Thymus (tissue), 14 donors: ENCODE measurements at places on chromosomes 16 and 17. TPM values are rescaled to one million over a fixed set of nuclear protein-coding genes. Genes with fewer than 3 reads are reported as not detected.

- no peak for DNase-seq
Observed at GRCh38 chr16:56357241-56357764, 68.0 kb downstream of the AMFR start.

DNA sequence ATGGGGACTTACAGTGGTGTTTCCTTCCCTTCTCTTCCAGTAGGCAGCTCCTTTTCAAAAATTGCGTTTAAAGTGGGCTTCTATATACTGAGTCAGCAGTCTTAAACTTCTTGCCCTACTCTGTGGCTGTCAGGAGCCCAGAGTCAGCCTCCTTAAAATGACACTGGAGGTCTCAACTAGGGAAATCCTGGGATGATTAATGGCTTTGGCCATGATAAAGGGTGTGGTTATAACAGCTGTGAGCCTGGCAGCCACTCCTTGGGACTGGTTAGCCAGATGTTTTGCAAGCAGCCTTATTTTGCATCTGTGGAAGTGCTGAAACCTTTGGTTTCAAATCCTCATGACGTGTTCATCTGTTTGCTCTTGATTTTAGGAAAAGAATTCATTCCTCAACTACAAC is 25.0 kb downstream of the TAC4 start:
- no peak for DNase-seq

- no peak for DNase-seq
Observed at GRCh38 chr17:58492238-58493121, 4.3 kb upstream of the HSF5 start.

GRCh38 chr17:50129728-50130558 is at the start of gene SAMD14:
Gene SAMD14, minus strand, starts transcription at chr17:50130160. Its CDS starts 5,201 bp downstream, at chr17:50124959.
- DNase-seq = no peak

GRCh38 chr16:51545951-51546350 is 394.9 kb upstream of the SALL1 start:
- no peak for DNase-seq

MYL11 gene
- 11.7 TPM for total RNA-seq

SLFN13 gene
- total RNA-seq = 14.2 TPM

TPSD1 gene
- 0.14 TPM for total RNA-seq

GRCh38 chr16:66324815-66325515 is 41.5 kb upstream of the CDH5 start:
- DNase-seq = no peak

SCARF1 gene
- 4.2 TPM for total RNA-seq

CACNG3 gene
- total RNA-seq = under 0.01 TPM

DNA sequence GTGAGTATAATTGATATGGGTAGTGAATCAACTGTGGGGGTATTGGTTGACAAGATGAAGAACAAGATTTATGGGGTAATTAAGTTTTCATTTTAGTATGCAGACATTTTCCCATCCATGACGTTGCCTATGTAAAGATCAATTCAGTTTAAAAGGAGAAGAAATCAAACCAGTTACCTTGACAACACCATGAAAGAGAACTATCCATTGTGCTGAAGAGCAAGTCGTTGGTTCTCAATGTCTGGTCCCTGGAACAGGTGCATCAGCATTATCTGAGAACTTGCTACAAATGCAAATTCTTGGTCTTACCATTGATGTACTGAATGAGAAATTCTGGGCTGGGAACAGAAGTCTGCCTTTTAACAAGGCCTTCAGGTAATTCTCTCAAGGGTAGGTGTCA is 801 bp upstream of the OR4D2 start:
- no peak for DNase-seq

GRCh38 chr17:9026741-9027140 is 5.4 kb downstream of the NTN1 start:
- DNase-seq = no peak

SEPTIN12 gene
- total RNA-seq = not detected

- DNase-seq = no peak
Observed at GRCh38 chr17:61484174-61484573, 32.0 kb downstream of the TBX4 start.

DNA sequence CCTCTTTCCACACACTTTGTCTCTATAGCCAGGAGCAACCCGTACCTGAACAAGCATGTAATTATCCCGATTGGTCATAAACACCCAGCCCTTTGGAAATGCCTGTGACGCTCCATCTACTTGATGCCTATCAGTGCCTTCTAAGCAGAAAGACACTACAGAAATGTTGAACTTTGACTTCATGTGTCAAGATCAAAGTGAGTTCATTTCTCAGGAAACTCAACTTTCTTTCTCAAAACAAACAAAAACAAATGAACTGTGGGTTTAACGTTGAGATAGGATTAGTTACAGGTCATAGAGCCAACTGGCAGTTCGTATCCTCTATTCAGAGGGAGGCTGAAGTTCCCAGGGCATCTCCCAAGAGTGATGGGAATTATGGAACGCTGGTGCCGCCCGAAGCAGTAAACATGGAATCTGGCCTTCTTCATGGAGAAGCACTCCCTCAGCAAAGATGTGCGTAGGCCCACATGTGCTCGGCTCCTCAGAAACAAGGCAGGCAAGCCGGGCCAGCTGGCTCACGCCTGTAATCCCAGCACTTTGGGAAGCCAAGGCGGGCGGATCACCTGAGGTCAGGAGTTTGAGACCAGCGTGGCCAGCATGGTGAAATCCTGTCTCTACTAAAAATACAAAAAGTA is 9.5 kb downstream of the SLC6A4 start:
- DNase-seq = no peak

- DNase-seq = no peak
Observed at GRCh38 chr16:11667221-11667823, 933 bp upstream of the SNN start.

- DNase-seq = no peak
Observed at GRCh38 chr16:55444754-55445485, 34.1 kb upstream of the MMP2 start.

TBC1D28 gene
- not detected for total RNA-seq

EARS2 gene
- 20.5 TPM for total RNA-seq

KRTAP1-1 gene
- not detected for total RNA-seq
